Activated naive CD8-positive, alpha-beta T cell treated with anti-CD3 and anti-CD28 coated beads, Interleukin-2, amount 50 U/mL, for 24 hours (primary cell): ENCODE measurements at places on chromosomes 2 and 18.
A peak's percentile ranks its signal among the peaks of the same experiment; 100 is the strongest.

GRCh38 chr2:128623776-128624761 is 305.4 kb upstream of the HS6ST1 start:
- peak; percentile 32 for DNase-seq

GRCh38 chr2:215364157-215365155 is 52.6 kb downstream of the ATIC start:
- DNase-seq: no peak

GRCh38 chr2:112634874-112635157 is 10.9 kb upstream of the SLC20A1 start:
- DNase-seq: no peak

- DNase-seq: no peak
Observed at GRCh38 chr2:228841877-228842276, 429.2 kb downstream of the PID1 start.

- DNase-seq: no peak
Observed at GRCh38 chr18:21660078-21660477, 44.5 kb downstream of the ABHD3 start.

GRCh38 chr2:240170883-240171282 is 30.4 kb upstream of the OTOS start:
- DNase-seq: no peak

DNA sequence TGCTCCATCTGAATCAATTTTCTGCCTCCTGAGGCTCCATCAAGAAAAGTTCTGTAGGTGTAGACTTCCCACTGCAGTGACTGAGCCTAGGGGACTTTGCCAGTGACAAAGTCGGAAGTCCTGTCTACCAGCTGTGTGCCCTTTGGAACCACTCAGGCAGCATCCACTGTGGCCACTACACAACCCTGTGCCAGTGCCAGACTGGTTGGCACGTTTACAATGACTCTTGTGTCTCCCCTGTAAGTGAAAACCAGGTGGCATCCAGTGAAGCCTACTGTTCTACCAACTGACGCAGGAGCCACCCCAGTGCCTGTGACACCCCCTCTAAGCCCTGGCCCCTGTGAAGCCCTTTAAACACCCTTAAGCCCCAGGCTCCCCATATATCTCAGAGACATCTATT is 132.1 kb upstream of the SERPINE2 start:
- DNase-seq: no peak

- DNase-seq: no peak
Observed at GRCh38 chr2:30480703-30481322, 33.8 kb downstream of the LCLAT1 start.

- no peak for DNase-seq
Observed at GRCh38 chr2:156338578-156338977, 6.1 kb upstream of the NR4A2 start.

DNA sequence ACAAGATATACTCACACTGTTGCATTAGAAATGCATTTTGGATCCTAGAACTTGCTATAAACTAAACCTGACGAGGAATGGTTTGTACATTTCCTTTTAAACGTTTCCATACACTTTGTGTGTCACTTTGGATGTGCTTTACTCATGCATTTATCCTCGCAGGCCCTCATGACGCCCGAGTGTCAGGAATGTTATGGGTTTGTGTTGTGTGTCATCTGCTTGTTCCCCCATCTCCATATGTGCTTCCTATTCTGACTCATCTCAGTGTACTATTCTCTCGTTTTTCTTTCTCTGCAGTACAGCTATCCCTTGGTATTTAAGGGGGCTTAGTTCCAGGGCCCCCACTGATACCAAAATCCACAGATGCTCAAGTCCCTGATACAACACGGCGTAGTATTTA is 121.5 kb upstream of the RASGRP3 start:
- DNase-seq: no peak

DNA sequence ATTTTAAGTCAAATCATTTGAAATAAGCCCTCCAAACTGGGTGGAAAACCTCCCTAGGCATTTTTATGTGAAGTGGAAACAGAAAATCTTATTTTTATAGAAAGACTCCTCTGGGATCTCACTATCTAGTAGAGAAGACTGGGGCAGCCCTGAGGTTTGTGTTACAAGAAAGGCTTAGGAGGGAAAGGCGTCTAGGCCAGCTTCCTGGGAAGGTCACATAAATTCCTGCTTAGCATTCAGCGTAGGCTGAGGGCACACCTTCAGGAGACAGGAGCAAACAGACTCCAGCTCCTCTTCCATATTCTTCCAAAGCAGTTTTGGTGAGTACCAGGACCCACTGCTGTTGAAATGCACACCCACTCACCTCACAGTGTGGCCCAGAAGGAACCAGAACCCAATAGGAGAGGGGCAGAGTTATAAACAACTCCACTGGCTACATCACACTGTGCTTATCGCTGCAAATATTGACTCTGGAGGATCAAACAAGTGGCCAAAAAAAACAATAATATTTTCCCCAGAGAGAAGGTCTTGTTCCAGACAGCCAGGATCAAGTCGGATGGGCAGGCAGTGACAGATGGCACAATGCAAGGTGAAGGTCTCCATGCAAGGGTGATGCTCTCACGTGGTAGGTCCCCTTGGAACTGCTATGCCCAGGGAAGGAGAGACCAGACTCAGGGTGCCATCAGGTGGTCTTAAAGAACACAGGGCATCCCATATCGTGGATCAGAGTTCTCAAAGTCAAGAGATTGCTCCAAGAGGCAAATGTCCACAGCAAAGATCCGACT is 17.7 kb upstream of the IGFBP2 start:
- DNase-seq: no peak

DNA sequence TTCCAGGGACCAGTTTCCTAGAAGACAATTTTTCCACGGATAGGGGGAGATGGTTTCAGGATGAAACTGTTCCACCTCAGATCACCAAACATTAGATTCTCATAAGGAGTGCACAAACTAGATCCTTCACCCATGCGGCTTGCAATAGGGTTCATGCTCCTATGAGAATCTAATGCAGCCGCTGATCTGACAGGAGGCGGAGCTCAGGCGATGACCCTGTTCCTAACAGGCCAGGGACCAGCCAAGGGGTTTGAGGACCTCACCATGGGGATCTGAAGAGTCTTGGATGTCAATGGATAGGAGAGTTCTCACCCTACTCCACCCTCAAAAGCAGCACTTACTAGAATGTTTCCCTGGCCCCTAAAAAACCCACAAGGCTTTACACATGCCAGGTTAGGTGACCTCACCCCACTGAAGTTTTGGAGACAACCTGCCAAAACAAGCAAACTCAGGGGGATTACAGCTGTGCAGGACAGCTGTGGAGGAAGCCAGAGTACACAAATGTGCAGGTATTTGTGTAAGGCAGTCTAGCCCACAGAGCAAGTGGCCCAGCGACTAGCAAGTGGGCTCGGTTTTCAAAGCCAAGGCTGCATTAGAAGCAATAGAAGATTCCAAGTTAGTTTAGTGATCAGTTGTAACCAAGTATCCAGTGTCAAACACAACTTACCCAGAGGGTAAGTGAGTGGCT is 3.9 kb downstream of the EVA1A start:
- no peak for DNase-seq

DNA sequence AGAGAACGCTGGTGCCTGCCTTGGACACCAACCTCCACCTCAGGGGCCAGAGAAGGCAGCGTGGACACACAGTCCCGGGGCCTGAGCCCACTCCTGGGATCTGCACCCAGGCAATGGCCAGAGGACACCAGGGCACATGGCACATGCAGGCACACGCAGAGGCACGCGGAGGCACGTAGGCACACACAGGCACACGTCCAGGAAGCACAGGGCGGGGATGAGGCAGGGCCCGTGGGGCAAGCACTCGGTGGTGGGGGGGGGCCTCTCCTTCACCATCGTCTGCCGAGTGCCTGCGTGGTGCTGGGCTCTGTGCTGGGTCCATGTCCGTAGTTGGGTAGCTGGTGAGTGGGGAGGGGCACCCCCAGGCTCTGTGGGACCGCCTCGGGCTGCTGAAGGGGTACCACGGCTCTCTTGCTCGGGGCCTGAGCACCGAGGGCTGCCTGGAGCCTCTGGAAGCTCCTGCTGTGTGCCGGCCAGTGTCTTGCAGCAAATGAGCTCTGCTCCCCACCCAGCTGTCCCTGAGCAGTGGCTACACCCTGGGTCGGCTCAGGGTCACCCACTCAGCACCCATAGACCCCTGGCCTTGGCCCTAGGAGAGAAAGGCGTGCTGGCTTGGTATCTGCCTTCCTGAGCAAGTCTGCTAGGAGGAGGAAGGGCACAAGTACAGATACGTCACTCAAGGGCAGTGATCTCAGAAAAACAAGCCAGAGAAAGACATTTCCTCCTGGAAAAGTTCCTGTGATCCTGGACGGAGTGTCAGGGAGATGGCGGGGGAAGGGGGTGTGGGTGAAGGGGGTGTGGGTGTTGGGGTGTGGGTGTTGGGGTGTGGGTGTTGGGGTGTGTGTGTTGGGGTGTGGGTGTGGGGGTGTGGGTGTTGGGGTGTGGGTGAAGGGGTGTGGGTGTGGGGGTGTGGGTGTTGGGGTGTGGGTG is 26.4 kb downstream of the RTP5 start:
- DNase-seq: no peak

DNA sequence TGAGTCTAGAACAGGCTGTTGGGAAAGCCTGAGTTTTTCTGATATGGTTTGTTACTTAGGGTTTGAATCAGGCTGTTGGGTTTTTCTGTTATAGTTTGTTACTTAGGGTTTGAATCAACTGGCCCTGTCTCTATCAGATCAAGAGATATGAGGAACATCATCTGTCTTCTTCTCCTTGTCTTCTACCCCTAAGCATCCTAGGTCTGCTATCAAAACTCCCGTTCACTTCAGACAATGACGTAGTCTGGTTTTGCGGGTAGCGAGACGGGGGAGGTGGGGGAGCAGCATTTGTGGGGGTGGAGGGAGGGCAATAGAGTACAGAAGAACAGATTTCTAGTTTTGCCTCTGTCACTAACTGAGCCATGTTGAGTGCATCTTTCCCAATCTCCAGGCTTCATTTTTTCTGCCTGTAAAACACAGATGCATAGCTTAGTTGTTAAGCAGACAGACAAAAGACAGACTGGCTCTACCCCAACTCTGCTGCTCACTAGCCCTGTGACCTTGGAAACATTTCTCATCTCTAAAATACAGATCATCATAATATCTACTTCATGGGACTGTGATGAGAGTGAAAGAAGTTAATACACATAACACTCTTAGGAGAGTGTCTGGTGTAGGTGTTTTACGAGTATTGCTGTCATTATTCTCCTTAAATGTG is 9.1 kb downstream of the TNP1 start:
- no peak for DNase-seq

DNA sequence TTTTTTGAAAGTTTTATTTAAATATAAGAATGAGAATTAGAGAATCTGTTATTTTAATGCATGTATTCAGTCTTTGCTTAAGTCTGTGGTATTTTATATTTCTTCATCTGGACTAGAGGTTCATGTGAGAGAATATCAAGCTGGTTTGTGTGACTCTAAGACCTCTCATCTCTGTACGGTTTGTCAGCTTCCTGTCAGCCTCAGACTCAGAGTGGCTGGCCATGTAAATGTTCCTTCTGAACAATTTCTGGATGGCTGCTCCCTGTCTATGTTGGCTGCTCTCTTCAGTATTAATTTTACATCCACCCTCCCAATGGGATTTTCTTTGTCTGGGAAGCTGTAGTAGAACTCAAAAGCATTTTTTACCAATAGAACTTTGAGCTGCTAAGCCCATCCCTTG is 225.3 kb upstream of the THUMPD2 start:
- DNase-seq: no peak

- DNase-seq: no peak
Observed at GRCh38 chr2:223528036-223528435, 74.1 kb downstream of the SCG2 start.

- DNase-seq: no peak
Observed at GRCh38 chr2:50746526-50746925, 285.4 kb downstream of the NRXN1 start.

DNA sequence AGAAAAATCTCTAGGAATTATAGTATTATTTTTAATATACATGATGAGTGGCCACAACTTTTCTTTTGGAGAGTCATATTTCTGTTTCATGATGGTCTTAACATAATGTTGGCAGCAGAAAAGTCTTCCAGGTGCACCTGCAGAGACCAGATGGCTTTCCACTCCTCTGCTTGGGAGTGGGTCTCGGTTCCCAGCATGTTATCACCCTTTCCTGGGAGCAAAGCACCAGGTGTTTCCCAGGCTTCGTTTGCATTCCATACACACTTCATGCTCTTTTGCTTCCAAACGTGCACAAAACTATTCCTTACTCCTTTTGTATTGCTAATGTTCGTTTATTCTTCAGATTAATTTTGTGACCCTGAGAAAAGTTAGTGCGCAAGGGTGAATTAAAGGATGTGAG is 305.2 kb downstream of the CDH2 start:
- no peak for DNase-seq

DNA sequence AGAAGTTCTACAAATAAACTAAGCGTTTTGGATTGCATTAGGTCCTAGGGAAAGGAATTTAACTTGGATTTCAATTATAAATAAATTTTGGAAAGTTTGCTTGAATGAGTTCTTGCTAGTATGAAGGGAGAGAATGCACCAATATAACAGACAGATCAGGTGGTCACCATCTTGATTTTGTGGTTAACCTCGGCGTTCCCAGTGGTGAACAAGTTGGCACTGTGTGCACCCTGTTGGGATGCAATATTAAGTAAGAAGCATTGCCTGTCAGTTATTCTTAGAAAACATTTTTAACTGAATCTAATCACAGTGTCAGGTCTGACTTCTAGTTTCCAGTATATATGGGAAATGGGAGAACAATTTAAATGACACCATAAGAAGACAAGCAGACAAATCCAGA is 673.4 kb downstream of the SLC4A3 start:
- DNase-seq: no peak

DNA sequence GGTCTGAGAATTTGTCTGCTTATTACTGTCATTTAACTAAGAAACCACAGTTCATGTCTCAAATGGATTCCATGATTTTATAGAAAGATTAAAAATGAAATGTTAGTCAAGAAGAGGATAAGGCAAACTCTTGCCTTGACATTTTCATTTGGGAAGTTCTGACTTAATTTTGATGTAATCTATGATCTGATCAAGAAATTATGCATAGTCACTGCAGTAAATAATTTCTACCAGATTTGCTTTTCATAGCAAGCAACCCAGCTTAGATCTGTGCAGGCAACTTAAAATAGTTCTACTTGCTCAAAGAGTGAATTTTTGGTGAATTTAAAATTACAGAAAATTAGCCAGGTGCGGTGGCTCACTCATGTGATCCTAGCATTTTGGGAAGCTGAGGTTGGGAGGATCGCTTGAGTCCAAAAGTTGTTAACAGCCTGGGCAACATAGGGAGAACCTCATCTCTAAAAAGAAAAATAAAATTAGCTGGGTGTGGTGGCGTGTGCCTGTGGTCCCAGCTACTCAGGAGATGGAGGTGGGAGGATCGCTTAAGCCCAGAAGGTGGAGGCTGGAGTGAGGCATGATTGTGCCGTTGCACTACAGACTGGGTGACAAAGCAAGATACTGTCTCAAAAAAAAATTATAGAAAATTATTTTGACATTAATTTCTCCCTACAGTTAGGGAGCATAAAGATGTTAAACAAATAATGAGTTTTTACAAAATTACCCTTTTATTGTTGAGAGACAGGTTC is 158.7 kb upstream of the MYO3B start:
- no peak for DNase-seq

GRCh38 chr2:104872866-104873688 is 19.2 kb downstream of the POU3F3 start:
- peak; percentile 52 for DNase-seq
